Stimulated activated CD8-positive, alpha-beta memory T cell treated with anti-CD3 and anti-CD28 coated beads, Interleukin-7, amount 100 ng/mL, for 1 hour (primary cell): ENCODE measurements at places on chromosomes 5 and 9.

DNA sequence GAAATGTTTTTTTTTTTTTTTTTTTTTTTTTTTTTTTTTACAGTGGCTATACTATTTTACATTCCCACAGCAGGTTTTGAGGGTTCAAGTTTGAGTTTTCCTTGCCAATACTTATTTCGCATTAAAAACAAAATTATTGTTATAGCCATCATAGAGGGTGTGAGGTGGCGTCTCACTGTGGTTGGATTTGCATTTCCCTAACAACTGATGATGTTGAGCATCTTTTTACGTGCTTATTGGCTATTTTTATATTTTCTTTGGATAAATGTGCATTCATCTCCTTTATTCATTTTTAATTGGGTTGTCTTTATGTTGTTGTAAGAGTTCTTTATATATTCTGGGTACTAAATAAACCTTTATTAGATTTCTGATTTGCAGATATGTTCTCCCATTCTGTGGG lies 18.9 kb upstream of the UBLCP1 start:
- no peak for DNase-seq

DNA sequence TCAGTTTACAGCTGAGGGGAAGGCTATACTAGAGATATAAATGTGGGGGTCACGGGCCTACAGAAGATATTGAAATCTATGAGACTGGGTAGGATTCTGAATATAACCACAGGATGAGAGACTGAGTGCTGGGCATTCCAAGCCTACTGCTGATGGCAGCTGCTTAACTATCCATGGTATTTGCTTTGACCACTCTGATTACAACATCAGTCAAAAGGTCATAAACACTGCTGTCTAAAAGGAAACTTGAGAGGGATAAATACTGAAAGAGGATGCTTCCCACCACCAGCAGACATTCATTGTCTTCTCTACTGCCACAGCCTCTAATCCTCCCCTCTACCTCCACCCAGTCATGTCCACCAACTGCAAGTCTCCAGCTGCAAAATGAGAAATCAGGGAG lies 3.8 kb downstream of the ZNF622 start:
- no peak for DNase-seq

DNA sequence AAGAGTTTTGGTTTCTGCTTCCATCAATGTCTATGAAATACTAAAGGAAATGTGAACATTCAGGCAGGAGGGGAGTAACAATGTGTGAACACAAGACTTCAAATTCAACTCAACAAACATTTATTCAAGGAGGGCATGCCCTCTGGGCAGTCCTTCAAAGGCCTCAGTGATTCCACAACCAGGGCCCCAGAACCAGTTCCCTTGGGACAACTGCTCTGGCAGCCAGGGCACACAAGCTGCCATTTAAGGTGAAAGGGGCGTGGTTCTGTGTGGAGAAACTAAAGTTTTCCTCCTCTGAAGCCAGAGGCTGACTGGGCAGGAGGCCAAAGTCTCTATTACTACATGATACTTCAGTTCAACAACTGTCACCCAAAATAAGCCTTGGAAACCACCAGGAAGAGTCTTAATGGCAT lies 3.2 kb downstream of the RBM18 start:
- DNase-seq = no peak

DNA sequence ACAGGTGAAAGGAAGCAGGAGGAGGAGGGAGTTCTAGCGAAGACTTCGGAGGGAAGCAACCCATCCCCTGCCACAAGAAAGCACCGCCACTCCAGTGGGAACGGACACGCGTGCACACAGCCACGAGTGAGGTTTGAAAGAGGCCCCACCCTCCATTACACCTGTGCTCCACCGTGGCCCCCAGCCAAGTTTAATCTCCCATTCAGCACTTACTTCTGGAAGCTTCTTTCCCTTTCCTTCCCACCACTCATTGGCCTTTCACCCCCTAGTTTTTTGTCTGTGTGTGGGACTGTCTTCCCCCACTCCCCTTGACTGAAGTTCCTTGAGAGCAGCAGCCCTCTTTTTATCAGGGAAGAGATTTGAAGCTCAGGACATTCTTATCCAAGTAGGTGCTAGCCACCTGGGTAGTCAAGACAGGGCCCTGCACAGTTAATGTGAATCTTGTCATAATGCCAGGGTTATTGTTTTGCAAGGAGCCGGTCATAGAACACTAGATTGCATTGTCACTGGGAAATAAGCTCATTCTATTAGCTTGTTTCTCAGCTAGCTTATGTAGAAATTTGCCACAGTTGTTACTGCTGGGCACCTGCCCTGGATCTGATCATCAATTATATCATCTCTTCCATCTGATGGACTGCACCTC lies 256.0 kb downstream of the DOCK8 start:
- no peak for DNase-seq

DNA sequence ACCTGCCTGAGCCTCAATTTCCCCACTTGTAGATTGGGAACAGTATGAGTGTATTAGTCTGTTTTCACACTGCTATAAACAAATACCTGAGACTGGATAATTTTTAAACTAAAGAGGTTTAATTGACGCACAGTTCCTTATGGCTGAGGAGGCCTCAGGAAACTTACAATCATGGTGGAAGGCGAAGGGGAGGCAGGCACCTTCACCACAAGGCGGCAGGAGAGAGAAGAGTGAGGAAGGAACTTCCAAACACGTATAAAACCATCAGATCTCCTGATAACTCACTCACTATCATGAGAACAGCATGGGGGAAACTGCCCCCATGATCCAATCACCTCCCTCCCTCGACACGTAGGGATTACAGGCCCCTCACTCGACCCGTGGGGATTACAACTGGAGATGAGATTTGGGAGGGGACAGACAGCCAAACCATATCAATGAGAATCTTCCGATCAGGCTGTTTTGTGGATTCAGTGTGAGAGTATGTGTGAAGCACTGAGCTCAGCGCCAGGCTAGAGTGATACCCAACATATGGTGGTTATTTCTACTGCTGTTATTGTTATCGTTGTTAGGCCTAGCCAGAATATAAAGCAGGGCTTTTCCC lies 14.6 kb upstream of the LMX1B start:
- DNase-seq = no peak

- no peak for DNase-seq
Measured at GRCh38 chr9:14242150-14242805, 71.7 kb downstream of the NFIB start.

DNA sequence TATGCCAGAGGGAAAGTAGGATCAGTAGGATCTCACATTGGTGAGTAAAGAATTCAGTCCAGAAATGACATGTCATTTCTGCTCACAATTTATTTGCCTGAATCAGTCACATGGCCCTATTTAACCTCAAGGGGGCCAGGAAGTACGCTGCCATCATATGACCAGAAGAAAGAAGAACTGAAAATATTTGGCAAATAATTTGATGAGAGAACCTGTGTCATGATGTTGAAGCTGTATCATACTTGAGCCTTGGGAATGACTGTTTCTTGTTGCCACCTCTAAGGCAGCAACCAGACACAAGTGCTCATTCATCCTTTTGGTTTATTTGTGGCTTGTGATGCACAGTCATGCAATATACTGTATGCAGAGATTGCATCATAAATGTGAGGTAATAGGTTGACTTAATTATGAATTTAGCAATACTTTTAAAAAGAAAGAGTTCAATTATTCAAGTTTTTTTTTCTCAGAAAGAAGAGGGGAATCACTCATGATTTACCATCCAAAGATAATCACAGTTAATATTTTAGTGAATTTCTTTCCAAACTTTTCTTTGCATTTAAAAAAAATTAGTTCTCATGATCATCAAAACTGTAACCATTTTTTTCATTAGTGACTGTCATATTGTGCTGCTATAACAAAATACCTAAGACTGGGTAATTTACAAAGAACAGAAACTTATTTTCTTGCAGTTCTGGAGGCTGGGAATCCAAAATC lies 8.2 kb upstream of the ZFYVE16 start:
- DNase-seq = no peak

DNA sequence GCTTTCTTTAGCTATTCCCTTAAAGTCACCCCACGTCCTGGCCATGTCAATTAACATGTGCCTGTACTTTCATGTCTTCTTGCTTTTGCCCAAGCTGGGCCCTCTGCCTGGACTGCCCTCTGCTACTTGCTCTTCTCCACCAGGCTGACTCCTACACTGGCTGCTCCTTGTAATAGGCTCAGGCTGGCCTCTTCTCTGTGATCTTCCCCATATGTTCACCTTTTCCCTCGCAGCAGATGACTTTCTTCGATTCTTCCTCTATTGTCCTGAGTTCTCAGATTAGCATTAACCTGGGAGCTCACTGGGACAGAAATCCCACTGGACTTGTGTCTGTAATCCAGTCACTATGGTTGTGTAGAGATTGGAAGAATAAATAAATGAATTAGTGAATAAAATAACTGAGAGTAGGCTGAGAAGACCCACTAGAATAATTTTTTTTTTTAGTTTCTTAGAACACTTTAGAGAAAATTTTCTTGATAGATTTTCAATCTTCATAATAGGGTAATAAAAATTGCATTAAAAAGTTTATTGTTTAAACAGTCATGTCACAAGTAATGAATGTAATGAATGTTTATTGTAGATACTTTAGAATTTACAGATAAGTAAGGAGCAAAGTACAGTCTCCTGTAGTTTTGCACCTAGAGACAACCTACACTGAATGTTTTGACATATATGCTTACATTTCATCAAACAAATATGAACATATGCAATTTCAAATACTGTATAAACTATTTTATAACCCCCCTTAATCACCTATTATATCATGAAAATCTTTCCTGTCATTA lies 47.4 kb upstream of the TNFSF15 start:
- DNase-seq = no peak

GRCh38 chr9:84955971-84956370 lies 286.4 kb downstream of the NTRK2 start:
- no peak for DNase-seq

GRCh38 chr5:138315751-138316278 lies 15.8 kb downstream of the CDC25C start:
- no peak for DNase-seq

GRCh38 chr5:16304846-16305245 lies 125.3 kb upstream of the MARCHF11 start:
- DNase-seq = no peak

GRCh38 chr5:167845952-167846351 lies 445.5 kb upstream of the WWC1 start:
- DNase-seq = no peak

DNA sequence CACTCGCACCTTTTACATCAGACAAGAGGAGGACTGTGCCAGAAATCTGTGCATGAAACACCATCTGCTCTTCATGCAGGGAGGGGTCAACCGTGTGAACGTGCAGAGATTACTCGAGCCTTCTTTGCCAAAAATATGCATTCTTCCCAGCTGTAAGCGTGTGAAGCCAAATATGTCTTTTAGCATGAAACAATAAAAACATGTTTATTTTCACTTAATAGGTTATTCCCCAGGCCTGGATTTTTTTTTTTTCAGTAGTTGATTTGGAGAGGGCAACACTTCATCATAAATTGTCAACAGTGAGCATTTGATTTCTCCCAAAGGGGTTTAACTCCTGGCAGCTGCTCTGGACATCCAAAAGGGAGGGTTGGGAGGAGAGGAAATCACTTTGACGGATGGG lies 23.8 kb downstream of the PLAC8L1 start:
- no peak for DNase-seq

DNA sequence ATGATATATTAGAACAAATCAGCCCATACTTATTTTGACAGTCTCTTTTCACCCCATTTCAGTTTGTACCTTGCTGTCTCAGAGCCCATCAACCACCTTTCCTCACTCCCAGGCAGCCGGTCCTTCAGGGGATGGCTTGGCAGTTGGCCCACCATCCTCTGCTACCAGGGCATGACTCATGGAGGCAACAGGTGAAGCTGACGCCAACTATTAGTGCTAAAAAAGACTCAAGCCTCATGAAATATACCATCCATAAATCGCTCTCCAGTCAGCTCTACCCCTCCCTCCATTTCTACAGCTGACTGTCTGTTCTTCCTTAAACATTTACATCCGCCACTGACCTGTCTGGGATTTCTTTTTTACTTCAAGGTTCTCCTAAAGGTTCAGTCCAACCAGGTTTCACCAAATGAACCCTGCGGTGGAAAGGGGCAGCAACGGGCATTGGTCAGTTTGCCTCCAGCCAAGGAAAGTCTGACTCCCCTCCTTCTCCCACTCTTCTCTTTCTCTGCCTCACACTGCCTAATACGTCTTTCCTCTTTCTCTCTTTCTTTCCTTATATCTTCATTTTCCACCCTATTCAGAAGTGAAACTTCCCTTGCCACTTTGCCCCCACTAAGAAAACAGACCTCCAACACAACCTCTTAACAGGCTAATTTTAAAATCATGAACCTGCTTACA lies 439.1 kb downstream of the RAB3C start:
- no peak for DNase-seq

DNA sequence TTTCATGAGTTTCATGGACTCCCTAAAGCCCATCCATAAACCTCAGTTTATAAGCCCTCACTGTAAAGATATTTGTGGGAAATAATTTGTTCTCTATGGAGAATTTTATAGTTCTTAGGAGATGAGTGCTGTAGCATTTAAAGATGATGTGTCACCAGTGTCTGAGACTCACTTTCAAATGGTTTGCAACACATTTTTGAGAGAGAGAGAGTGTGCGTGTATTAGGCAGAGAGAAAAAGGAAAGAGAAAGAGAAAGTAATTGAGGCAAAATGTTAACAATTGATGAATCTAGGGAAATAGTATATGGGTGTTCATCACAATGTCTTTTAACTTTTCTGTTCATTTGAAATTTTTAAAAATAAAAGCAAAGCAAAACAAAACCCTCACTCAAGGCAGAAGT lies 479.0 kb downstream of the ZSWIM6 start:
- DNase-seq = no peak

DNA sequence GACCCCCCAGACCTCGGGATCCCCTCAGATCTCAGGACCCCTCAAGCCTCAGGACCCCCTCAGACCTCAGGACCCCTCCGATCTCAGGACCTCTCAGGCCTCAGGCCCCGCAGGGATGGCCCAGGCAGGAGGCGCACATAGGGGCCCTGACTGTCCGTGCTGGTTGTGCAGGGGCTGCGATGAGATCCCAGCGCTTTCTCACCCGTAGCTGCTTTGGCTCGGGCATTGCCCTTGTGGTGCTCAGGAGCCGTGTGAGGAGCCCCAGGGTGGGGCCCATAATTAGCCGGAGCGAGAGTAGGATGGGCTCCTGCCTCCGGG lies 680 bp upstream of the LPCAT1 start:
- DNase-seq = no peak

- no peak for DNase-seq
Measured at GRCh38 chr5:142184988-142185387, 76.4 kb downstream of the NDFIP1 start.

- no peak for DNase-seq
Measured at GRCh38 chr9:4654084-4654483, 8.0 kb upstream of the PLPP6 start.

- DNase-seq = no peak
Measured at GRCh38 chr5:139742173-139742903, 53.3 kb upstream of the PSD2 start.

DNA sequence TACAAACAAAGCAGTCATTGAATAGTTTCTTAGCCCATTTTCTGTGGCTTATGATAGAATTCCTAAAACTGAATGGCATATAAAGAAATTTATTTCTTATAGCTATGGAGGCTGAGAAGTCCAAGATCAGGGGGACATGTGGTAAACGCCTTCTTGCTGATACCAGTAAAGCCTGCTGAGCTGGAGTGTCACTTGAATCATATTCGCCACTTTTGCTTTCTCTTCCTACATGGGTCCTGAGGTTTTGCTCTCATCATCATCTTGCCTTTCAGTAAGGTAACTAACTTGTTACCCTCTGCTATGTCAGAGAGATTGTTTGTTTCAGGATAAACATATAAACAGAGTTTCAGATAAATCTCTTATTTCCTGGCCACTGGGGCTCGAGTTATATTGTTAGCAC lies 203.3 kb upstream of the DMRT1 start:
- no peak for DNase-seq
